ENCODE measurements at places on chromosomes 4 and X.

DNA sequence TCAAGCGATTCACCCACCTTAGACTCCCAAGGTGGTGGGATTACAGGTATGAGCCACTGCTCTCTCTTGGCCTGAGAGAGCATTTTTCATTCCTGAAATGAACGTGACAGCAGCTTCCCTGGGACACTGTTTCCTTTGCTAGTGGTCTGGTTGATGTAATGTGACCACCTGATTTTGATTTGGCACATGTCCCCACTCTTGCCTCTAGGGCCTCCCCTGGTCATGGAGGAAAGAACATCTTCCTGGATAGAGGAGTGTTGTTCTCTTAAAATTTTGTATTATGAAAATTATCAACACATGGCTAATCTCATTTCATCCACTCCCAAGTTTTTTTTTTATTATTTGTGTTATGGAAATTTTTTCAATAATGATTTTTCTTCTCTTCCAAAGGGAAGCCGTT, 23.8 kb downstream of the SLC9B2 start:
- DNase-seq: no peak
- no peaks in the 10 kb centered on the region for H3K27me3 ChIP-seq
- no peaks in the 10 kb centered on the region for H3K4me1 ChIP-seq
- H3K27ac ChIP-seq: no peak overlapping the region

GRCh38 chr4:188719794-188720193, 580.6 kb downstream of the TRIML1 start:
- no peak overlapping the region for H3K4me3 ChIP-seq
- H3K36me3 ChIP-seq: no peaks in the 10 kb centered on the region
- no peaks in the 10 kb centered on the region for H3K4me1 ChIP-seq
- DNase-seq: no peak
- no peaks in the 10 kb centered on the region for H3K27me3 ChIP-seq

GRCh38 chrX:38336538-38337240, 9.4 kb upstream of the RPGR start:
- no peak overlapping the region for H3K4me3 ChIP-seq
- no peaks in the 10 kb centered on the region for H3K36me3 ChIP-seq
- H3K27ac ChIP-seq: no peak overlapping the region
- DNase-seq: no peak

GRCh38 chr4:48388525-48389154, 47.3 kb downstream of the SLAIN2 start:
- no peak for DNase-seq
- no peak overlapping the region for H3K27ac ChIP-seq
- H3K36me3 ChIP-seq: peaks cover 9% of the 10 kb centered on the region
- H3K4me3 ChIP-seq: no peak overlapping the region

- no peak for DNase-seq
- no peaks in the 10 kb centered on the region for H3K36me3 ChIP-seq
- H3K27ac ChIP-seq: no peak overlapping the region
Measured at GRCh38 chrX:40637687-40638086, 9.7 kb downstream of the CXorf38 start.

- H3K27ac ChIP-seq: no peak overlapping the region
- no peak for DNase-seq
- H3K4me1 ChIP-seq: no peaks in the 10 kb centered on the region
- H3K4me3 ChIP-seq: no peak overlapping the region
- peaks cover 16% of the 10 kb centered on the region for H3K36me3 ChIP-seq
Measured at GRCh38 chrX:285076-285677, 4.0 kb downstream of the PLCXD1 start.

- DNase-seq: no peak
- no peak overlapping the region for H3K4me3 ChIP-seq
- no peaks in the 10 kb centered on the region for H3K4me1 ChIP-seq
- H3K27ac ChIP-seq: no peak overlapping the region
Measured at GRCh38 chrX:44012484-44013096, 39.4 kb upstream of the NDP start.
